SJSA1 (cell line): ENCODE measurements at places on chromosomes 3 and 15. TPM values are rescaled to one million over a fixed set of nuclear protein-coding genes. Genes with fewer than 3 reads are reported as not detected.

- no peak overlapping the region for H3K4me3 ChIP-seq
- no peaks in the 10 kb centered on the region; the same call in 1 of the 2 replicates for H3K4me1 ChIP-seq
- no peak for DNase-seq
- H3K27me3 ChIP-seq = no peaks in the 10 kb centered on the region; the same call in 1 of the 2 replicates
Observed at GRCh38 chr15:57921371-57921770, 144.1 kb downstream of the ALDH1A2 start.

- no peak for DNase-seq
- no peaks in the 10 kb centered on the region for H3K36me3 ChIP-seq
- H3K4me1 ChIP-seq = no peaks in the 10 kb centered on the region
- no peak overlapping the region for H3K4me3 ChIP-seq
- no peak overlapping the region for H3K27ac ChIP-seq
Observed at GRCh38 chr3:20254268-20255117, 68.5 kb upstream of the SGO1 start.

- no peaks in the 10 kb centered on the region for H3K36me3 ChIP-seq
- H3K4me1 ChIP-seq = peaks cover 6% of the 10 kb centered on the region
- no peaks in the 10 kb centered on the region for H3K27me3 ChIP-seq
- no peak for DNase-seq
Observed at GRCh38 chr15:80921736-80922410, 67.7 kb downstream of the MESD start.

DNA sequence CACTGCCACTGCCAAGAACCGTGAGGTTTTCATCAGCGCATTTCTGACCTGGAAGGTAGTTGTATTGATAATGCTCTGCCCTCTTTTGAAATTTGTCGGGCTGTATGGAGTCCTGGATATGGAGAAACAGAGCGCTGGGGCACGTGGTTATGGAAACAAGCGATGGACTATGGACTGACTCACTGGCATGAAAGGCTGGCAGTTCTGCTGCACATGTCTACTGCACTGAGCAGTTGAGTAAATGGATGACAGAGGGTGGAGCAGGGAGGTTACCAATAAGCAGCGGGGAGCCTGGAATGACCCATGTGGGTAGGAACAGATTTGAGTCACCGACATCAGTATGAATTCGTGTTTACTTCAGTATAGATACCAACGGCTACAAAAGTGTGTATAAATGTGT lies 429.5 kb downstream of the OCA2 start:
- H3K27me3 ChIP-seq = 0 out of 2 replicates have a peak, but pooled peaks cover 3% of the 10 kb centered on the region
- no peaks in the 10 kb centered on the region for H3K36me3 ChIP-seq
- no peak for DNase-seq
- H3K4me1 ChIP-seq = no peaks in the 10 kb centered on the region
- H3K4me3 ChIP-seq = no peak overlapping the region

The FOXB1 gene
- total RNA-seq = not detected in 2 replicates

The TRAK1 gene
- 8.1 and 15.4 TPM in 2 replicates for total RNA-seq

The GTF2E1 gene
- 15.6 and 17.0 TPM in 2 replicates for total RNA-seq
